NCI-H774 (cell line): ENCODE measurements at places on chromosomes 5 and 9.

GRCh38 chr9:18778846-18779245 is 254.2 kb downstream of the SAXO1 start:
- DNase-seq, result no peak

DNA sequence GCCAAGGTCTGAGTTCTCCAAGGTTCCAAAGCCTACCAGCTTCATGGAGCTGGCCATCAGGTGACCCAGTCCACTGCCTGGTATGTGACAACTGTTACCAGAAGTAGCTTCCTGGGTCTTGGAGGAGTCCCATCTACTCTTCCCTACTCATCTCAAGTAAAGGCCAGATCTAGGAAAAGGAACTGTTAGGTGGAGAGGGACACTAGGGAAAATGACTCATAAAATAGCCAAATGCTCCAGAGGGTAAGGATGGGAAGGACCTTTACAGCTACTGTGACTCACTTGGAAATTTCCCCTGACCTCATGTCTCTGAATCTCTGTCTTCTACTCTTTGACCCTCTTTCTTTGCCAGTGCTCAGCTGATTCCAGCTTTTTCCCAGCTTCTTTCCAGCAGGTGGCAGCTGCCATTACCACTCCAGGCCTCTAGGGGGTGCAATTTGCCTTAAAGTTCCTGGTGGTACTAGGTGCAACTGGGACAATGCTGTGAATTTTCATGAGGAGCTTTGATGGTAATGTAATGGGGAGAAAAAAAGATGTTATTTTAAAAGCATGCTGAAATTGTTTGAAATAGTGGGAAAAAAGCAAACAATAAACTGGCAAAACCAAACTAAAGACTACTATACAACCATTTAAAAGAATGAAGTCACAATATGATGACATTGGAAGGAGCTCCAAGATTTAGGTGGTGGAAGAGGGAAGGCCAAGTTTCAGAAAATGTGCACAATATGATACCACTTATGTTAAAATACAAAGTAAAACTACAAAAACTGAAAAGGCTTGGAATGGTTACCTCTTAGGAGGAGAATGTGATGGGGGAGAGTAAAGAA is 27.1 kb upstream of the MYORG start:
- peak; percentile 23 for DNase-seq

DNA sequence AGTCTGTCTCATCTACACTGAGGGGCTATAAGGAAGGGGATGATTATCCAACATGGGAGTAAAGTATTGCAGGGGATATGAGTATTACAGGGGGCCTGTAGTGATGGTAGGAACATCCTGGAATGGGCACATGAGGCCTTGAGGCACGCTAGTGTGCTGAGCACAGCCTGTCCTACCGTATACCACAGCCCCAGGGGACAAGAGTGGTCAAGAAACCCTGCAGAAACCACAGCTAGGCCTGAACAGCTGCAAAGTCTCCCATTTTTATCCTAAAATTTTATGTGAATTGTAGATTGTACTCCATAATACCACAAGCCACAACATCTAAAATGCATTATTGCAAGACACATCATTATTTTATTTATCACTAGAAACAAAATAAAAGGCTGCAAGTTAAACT is 136.3 kb upstream of the ASTN2 start:
- DNase-seq, result no peak

DNA sequence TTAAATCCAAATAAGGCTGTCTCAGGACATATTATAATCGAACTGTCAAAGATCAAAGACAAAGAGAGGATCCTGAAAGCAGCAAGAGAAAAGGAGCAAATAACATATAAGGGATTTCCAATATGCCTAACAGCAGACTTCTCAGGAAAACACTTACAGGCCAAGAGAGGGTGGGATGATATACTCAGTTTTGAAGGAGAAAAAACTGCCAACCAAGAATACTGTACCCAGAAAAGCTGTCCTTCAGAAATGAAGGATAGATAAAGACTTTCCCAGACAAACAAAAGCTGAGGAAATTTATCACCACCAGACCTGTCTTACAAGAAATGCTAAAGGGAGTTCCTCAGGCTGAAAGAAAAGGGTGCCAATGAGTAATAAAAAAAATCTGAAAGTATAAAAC is 16.0 kb downstream of the EGFLAM start:
- DNase-seq, result no peak

DNA sequence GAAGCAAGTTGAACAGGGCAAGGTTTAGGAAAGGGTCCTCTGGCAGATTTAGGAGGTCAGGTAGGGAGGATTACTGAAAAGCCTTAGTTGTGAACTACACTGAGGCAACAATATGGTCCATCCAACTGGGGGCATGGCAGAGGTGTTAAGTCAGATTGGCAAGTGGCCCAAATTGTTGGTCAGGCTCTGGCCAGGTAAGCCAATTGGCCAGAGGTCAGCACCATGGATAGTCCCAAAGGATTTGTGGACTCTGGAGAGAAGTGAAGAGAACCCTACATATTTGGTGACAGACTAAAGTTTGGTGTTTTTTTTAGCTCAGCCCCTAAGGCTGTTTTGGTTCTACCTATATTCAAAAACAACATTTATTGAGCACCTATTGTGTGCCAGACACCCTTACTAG is 39.1 kb upstream of the RASGRF2 start:
- no peak for DNase-seq

- DNase-seq, result no peak
These were observed 32.6 kb downstream of the SARDH start for GRCh38 chr9:133705576-133705975.

DNA sequence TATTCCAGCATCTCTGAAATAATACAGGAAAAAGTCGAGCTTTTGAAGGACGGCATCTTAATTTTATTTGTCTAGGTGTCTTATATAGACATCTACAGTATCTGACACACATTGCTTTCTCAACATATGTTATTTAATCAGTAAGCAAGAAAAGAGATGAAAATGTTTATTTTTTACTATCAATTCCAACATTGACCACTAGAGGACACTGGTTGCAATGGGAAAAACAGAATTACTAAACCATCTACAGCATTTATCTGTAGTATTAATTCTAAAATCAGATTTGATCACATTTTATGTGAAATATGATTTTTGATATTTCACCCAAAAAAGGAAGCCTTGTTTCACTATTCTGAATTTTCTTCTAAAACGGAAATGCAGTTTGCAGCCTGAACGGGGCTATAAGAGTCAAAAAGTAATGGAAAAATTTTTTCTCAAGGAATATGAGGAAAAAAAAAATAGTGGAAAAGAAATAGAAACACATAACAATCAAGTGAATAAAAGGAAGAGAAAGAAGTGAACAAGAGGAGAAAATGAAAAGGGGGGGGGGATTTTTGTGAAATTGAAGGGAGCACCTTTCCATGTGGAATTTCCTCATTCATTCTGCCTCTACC is 98.6 kb downstream of the OSTF1 start:
- no peak for DNase-seq

GRCh38 chr5:10579536-10580521 is 16.0 kb downstream of the ANKRD33B start:
- DNase-seq, result no peak

DNA sequence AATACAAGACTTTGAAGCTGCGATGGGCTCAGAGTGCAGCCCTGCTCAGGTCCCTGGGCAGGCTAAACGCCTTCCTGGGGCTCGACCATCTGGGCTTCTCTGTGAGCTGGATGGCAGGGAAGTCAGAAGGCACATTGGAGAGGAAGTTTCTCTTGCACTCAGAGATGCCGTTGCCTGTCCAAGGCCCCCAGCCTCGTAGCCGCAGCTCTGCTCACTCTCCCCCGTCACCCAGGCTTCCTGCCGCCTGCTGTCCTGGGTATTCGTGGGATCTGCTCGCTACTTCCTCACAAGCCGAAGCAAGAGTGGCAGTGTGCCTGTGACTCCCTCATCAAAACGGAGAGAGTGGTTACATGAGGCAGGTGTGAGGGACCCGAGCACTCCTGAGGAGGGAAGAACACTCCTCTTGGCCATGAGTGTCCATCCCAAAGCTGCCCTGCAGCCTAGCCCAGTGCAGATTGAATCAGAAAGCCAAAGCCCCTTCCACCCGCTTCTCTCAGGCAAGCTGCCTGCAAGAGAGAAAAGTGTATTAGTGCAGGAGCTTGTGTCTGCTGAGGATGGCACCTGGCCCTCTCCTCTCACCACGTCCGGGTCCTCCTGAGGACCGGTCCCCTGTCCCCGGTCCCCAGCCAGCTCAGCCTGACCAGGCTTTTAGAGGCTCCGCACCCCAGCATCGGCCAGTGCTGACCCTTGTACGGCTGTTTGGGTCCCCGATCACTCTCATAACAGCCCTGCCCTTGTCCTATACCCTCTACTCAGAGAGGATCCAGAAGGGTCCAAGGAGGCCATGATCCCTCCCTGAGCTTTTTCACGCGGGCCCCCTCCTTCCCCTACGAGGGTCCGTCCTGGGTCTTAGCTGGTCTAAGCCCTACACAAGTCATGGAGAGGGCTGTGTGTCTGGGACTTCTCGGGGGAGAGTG is 7.3 kb downstream of the FCN2 start:
- DNase-seq, result no peak

DNA sequence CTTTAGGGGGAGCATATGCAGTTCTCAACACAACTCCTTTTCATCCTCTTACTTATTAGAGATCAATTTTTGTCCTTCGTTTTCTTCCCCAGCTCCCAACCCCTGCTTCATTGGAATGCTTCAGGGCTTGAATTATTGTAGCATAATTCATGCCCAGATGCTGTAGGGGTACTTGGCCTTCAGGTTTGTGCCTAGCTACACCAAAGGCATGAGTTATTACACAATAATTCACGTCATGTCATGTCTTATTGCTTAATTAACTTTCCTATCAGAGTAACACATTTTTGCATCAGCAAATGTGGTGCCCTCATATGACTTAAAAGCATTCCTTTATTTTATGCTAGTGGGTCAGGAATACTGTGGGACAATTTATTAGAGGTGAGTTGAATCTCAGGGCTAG is 507.2 kb downstream of the NFIB start:
- no peak for DNase-seq

GRCh38 chr5:89842531-89842930 is 567.0 kb downstream of the CETN3 start:
- no peak for DNase-seq

GRCh38 chr5:107869438-107870115 is 198.8 kb upstream of the EFNA5 start:
- no peak for DNase-seq

- no peak for DNase-seq
These were observed 674 bp upstream of the TNFSF15 start for GRCh38 chr9:114806526-114806900.

DNA sequence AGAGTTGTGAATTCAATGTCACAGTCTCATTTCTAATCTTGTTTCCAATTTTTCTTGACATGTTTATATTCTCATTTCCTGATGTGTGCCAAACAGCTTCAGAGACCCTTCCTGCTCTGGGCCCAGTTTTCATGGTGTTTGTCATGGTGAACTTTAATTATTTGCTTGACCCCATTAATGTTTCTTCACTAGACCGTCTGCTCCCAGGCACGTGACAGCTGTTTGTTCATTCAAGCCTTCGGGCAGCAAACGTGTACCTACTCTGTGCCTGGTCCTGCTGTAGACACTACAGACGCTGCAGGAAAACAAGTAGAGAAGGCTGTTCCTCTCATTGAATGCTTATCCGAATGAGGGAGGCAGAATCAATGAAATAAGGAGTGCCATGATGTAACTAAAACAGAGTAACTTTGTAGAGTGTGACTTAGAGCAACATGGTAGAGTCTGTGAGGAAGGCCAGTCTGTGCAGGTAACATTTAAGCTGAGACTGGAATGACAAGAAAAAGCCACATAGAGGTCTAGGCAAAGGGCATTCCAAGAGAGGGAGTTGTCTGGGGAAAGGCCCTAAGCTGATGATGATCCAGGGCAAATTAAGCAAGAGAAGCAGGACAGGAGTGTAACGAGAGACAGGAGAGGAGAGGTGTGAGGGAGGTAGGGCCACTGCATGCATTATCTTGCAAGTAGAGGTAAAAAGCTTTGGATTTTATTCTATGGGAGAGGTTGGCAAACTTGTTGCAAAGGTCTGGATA is 191.4 kb downstream of the SEMA5A start:
- no peak for DNase-seq

GRCh38 chr9:38423973-38424843 is at the start of gene IGFBPL1:
Gene IGFBPL1, minus strand, starts transcription at chr9:38424454. Its CDS starts 30 bp downstream, at chr9:38424424.
- DNase-seq, result peak; percentile 75
